ENCODE measurements at places on chromosomes 5 and 9.

GRCh38 chr5:91058155-91058554 is 325.0 kb downstream of the ARRDC3 start:
- no peak for DNase-seq

DNA sequence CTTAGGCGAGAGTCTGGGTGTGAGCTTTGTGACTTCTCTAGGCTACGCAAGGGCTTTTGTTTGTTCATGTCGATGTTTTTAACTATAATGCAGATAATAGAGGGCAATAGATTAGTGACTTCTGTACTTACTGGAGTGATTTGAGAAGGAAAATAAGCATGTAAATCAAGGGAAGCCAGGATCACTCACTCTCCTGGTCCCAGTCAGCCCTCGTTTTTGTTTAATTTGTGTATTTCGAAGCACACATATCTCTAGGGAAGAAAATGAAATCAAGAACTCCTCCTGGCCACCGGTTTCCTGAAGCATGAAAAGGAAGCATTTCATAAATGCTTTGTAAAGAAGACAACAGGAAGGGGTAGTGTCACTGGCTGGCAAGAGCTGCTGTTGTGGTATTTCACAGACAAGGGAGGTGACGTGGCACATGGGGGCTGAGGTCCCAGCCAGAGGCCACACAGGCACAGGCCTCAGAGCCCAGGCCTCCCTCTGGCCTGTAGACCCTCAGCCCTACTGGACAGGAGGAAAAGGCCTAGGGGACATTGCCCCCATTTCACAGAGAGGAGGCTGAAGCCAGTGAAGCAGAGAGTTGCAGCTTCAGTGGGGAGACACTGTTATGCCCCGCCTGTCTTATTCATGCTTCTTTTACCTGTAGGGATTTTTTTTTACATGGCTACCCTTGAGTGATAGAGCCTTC is 34.1 kb downstream of the IRF1 start:
- no peak for DNase-seq

DNA sequence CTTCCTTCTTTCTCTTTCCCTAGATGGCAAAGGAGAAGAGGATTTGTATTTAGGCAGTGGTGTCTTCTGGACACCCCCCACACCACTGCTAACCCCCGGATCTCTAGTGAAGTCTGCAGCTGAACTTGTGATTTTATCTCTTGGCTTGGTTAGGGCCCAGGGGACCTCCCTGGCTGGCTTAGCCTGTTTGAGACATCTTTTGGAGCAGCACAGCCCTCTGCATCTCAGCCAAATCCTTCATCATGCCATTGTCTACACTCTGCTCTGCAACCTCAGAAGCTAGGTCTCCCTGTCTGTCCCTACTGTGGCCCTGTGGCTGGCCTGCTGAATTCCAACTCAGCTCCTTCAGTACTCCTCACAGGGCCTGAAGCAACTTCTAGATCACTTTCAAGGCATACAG is 81.7 kb downstream of the MUSK start:
- no peak for DNase-seq

- peak; percentile 51 for DNase-seq
These were observed 45.9 kb upstream of the HMCN2 start for GRCh38 chr9:130219661-130220096.

DNA sequence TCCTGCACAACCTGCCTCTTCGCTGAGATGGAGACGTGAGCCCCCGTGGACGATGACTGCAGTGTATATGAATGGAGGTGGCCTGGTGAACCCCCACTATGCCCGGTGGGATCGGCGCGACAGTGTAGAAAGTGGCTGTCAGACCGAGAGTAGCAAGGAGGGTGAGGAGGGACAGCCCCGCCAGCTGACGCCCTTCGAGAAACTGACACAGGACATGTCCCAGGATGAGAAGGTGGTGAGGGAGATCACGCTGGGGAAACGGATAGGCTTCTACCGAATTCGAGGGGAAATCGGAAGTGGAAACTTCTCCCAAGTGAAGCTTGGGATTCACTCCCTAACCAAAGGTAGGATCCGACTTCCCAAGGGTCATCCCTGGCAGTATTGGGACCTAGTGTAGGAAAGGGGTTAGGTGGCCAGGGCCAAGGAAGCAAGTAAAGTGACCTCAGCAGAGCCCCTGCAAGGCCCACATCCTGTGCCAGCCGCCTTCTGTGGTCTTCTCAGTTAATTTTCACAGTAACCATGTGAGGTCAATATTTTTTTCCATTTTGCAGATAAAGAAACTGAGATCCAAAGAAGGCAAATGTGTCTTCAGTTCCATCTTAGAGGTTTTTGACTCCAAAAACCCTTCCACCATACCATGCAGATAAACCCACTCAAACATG is 53.8 kb downstream of the NIM1K start:
- no peak for DNase-seq

DNA sequence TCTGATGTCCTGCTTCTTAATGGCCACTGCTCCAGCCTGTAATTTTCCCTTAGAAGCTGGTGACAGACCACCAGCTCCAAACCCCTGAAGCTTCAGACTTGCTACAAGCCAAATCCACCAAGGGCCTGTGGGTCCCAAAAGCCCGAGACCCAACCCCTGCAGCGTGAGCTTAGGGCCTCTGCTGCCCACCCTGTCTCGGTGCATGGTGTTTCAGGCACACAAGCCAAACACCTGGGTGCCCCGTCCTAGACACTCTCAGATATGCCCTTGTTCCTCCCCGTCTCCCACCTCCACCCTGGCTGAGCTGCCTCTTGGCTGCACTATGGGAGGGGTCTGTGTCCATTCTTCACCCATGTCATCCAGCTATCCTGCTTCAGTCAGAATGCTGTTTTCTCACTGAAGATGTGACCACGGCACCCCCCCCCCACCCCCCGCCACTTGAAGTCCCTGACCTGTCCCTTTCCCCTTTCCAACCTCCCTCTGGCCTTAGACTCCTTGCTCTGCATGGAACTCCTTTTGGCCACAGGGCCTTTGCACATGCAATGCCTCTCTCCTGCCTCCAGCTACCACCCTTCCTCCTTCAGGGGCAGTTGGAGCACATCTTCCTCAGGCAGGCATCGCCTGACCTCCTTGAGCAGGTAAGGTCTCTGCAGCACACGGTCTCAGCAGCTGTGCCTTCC is 55.8 kb downstream of the ZNF354C start:
- no peak for DNase-seq

DNA sequence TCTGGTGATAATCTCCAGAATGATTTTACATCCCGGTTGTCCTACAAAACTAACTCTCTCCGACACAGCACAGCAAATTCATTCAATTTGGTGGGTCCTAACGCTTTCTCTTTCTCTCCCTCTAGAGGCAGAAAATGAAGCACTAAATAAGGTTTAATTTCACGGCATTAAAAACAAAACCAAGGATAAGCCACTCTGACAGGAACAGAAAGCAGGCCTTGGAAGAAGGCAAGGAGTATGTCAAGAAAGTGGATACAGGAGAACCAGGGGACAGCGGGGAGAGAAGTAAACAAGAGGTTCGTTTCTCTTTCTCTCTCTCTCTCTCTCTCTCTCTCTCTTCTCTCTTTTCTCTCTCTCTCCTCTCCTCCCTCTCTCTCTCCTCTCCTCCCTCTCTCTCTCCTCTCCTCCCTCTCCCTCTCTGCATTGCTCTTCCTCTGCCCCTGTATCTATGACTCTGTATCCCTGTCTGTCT is 49.8 kb downstream of the EBF1 start:
- peak; percentile 34 for DNase-seq

- no peak for DNase-seq
These were observed 235.6 kb downstream of the ELAVL2 start for GRCh38 chr9:23590276-23591000.

DNA sequence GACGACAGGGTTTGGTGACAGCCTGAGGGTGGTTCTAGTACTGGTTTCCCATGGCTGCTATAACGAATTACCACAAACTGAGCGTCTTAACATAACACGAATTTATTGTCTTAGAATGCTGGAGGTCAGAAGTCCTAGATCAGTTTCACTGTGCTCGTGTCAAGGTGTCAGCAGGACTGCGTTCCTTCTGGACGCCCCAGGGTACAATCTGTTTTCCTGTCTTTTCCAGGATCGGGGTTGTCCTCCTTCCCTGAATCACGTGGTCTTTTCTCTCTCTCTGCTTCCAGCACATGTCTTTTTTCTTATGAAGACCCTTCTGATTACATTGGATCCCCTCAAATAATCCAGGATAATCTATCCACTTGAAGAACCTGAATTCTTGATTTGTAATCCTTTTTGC is 291.7 kb upstream of the PANK3 start:
- no peak for DNase-seq

DNA sequence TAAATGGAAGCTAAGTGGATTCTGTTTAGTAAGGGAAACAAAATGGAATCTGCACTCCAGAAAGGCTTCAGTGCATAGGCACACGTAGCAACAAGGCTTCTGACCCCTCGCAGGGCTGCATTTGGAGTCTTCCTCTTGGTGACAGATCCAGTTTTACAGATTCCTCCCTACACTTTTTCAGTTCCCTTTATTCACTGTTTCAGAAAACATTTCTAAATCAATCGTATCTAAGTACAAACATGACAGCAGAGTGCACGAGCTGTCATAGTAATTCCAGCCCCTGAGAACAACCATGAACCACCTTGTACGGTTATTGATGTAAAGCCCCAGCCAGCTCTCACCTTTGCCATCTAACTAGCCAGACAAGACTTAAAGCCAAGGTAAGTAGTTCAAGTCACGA is 491.6 kb downstream of the SEMA5A start:
- DNase-seq = no peak
